RPMI7951 (cell line): ENCODE measurements at places on chromosomes 13 and 19.
A peak's percentile ranks its signal among the peaks of the same experiment; 100 is the strongest.

DNA sequence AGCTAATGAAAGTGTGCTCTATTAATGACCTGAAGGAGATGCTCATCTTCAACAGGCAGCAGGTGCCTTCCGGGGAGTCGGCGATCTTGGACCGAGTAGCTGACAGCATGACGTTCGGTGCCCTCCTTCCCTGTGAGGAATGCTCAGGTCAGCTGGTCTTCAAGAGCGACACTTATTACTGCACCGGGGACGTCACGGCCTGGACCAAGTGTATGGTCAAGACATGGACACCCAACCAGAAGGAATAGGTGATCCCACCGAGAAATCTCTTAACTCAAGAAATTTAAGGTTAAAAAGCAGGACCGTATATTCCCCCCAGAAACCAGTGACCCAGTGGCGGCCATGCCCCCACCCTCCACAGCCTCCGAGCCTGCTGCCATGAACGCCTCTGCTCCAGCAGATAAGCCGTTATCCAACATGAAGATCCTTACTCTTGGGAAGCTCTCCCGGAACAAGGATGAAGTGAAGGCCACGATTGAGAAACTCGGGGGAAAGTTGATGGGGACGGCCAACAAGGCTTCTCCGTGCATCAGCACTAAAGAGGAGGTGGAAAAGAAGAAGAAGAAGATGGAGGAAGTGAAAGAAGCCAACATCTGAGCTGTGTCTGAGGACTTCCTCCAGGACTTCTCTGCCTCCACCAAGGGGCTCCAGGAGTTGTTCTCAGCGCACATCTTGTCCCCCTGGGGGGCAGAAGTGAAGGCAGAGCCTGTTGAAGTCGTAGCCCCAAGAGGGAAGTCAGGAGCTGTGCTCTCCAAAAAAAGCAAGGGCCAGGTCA, 22.8 kb upstream of the ANKRD10 start:
- no peak for DNase-seq

GRCh38 chr19:1882786-1883692, 2.3 kb downstream of the ABHD17A start:
- no peak for DNase-seq

DNA sequence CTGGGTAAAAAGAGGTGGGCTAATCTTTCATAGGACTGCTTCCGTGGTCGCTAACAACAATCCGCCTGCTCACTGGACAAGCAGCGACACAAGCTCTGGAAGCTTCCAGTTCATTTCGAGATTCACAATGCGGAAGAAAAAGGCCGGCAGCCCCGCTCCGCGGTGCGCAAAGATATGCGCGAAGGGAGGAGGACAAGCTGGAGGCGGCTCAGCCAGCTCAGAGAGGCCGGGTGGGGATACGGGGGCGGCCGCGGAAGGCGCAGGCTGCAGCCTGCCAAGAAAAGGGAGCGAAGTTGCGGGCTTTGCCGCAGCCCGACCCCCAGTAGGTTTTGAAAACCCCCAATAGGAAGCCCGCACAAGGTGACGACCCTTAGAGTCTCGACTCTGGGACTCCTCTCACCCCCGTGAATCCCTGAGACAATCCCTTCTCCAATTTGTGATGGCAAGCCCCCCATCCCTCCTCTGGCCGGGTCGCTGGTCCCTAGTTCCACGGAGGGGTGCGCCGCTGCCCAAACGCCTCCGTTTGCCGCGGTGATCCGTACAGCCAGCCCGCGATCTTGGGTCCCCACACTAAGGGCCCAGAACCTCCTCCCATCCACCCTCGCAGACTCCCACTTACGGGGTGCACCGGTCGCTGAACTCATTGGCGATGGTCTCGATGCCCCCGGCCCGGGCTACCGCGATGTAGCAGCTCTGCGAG, 697 bp downstream of the HSPH1 start:
- DNase-seq = peak; percentile 67

- DNase-seq = no peak
Observed at GRCh38 chr13:49563516-49563915, 21.8 kb downstream of the RCBTB1 start.

- DNase-seq = no peak
Observed at GRCh38 chr13:100506600-100507422, 81.8 kb downstream of the GGACT start.

GRCh38 chr19:5228932-5229777, 111.5 kb downstream of the PTPRS start:
- DNase-seq = no peak

GRCh38 chr13:24875566-24875965, 111.6 kb downstream of the RNF17 start:
- DNase-seq = peak; percentile 7
